ENCODE measurements at places on chromosomes 3 and 15. TPM values are rescaled to one million over a fixed set of nuclear protein-coding genes. Genes with fewer than 3 reads are reported as not detected.

The ALAS1 gene
- total RNA-seq, result 40.3 TPM

The CHRNA3 gene
- not detected for total RNA-seq

The SKOR1 gene
- 0.17 TPM for total RNA-seq

The UROC1 gene
- total RNA-seq, result not detected

The SPTSSB gene
- total RNA-seq, result 0.20 TPM

The LMLN gene
- total RNA-seq, result 15.1 TPM

The IL5RA gene
- not detected for total RNA-seq

The EXD1 gene
- not detected for total RNA-seq

The CYP1A2 gene
- not detected for total RNA-seq

The CCR9 gene
- total RNA-seq, result not detected

The OXTR gene
- total RNA-seq, result 30.7 TPM

The NRROS gene
- 1.0 TPM for total RNA-seq

The GABRR3 gene
- not detected for total RNA-seq

The CLEC3B gene
- 29.6 TPM for total RNA-seq

Measured in smooth muscle cell of the pulmonary artery (primary cell).